ENCODE measurements at places on chromosomes 1 and 21.
A peak's percentile ranks its signal among the peaks of the same experiment; 100 is the strongest.

DNA sequence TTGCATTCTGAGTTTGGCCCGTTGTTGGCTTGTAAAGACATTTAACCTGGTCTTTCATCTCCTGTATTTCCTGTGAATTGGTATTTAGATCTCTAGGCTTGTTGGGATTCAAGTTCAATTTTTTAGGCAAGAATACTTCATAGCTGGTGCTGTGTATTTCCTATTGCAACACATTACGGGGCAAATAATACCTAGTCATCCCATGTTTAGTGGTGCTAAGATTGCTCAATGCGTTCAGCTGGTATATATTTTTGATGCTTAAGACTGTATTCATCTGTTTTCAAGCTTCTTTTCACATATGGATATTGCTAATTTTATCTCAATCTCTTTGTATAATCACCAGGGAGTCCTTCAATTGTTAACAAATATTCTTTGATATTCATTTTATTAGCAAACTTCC lies 87.5 kb upstream of the ZBTB18 start:
- no peak for DNase-seq

DNA sequence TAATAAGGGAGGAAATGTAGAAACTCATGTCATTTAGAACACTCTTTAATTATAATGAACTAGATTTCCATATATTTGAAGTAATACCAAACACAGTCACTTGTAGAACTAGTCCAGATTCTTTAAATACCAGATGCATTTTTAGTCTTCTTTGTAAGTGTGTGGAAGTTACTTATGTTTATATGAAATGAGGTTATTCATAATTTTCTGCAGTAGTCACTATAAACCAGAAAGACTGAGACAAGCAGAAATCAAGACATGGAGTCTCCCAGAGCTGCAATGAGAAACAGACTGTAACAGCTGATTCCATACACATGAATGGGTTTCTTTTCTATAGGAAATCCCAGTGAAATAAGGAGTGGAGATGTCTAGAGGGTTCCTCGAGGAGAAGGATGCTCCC lies 216.6 kb upstream of the ZP4 start:
- no peak for DNase-seq

DNA sequence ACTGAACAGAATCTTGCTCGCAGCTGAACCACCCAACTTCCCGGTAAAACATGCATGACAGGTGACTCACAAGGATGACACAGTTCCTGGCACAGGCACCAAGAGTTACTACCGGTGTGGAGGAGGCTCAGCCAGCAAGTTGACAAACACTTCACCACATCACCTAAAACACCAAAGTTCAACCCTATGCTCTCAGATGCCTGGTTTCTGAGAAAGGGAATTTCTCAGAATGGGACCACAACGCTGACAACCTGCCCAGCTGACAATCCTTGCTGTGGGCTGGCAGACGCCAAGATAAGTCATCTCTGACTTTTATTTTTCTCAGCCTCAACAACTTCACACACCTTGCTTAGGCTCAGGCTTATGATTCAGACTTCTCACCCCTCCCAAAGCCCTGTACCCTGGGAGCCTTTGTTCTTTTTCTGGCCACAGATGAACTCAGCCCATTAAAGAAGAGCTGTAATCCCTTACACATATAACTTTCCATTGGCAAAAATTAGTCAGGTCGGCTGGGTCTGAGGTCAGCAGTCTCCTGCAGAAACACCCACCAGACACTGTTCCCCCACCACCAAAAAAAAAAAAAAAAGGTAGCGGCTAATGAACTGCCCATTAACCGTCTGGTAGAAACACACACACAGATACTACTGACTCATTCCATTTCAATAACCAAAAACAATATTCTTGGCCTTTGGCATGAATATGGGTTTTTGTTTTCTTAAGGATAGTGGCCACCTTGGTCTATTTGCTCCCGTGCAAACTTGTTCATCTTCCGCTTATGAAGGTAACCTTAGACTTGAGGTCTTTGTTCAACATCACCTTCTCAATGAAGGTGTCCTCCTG lies 10.8 kb upstream of the TIAM1 start:
- peak; percentile 25 for DNase-seq

GRCh38 chr1:17377325-17377953 lies 5.4 kb downstream of the PADI6 start:
- DNase-seq = no peak

DNA sequence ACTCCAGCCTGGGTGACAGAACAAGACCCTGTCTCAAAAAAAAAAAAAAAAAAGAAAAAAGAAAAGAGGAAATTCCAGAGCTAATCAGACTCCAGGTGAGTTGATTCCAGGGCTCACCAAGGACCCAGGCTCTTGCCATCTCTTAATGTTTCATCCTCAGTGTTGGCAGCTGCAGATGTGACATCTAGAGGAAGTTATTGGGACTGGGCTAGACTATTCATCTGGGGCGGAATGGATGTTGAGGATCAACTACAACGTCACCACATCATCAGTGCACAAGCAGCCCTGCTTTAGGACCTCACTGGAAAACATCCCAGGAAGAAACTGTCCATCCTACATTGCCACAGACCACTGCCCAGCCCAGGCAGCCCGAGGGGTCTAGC lies 28.6 kb upstream of the PARP1 start:
- no peak for DNase-seq

DNA sequence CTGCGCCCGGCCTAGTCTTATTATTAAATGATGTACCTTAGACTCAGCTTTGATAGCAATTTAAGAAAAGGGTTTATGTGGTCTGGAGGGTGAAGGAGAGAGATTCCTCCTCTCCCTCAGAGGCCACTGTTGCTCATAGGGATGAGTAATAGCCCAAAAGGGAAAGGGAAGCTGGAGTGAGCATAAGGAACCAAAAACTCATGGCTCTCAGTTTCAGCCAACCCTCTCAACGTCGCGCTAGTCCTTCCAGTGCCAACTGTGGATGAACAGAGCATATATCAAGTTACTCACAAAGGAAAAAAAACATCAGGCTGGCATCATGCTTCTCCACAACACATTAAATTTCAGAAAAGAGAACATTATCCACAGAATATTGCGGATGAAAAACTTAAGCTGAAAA lies 8.3 kb upstream of the GPR89B start:
- DNase-seq = peak; percentile 32

- peak; percentile 49 for DNase-seq
Observed at GRCh38 chr1:54121482-54122134, 31.2 kb downstream of the CDCP2 start.

GRCh38 chr1:53061123-53061858 lies 722 bp upstream of the PODN start:
- no peak for DNase-seq

DNA sequence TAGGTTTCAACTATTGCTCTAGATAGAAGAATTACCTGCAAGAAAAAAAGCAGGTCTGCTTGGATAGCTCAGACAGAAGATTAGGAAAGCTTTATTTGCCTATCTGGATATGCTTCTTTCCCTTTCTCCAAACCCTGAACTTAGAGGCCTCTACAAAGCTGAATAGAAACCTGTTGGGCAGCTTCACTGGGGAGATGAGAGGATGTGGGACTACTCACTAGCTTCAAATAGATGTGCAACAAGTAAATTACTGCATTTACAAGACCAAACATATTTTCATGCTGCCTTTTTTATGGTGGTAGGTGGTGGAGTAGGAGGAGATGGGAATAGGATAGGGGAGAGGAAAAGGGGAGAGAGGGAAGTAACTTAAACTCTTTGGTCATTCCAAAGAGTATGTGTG lies 6.4 kb downstream of the CLCA2 start:
- DNase-seq = no peak

GRCh38 chr1:7022058-7022457 lies 236.8 kb downstream of the CAMTA1 start:
- DNase-seq = no peak

DNA sequence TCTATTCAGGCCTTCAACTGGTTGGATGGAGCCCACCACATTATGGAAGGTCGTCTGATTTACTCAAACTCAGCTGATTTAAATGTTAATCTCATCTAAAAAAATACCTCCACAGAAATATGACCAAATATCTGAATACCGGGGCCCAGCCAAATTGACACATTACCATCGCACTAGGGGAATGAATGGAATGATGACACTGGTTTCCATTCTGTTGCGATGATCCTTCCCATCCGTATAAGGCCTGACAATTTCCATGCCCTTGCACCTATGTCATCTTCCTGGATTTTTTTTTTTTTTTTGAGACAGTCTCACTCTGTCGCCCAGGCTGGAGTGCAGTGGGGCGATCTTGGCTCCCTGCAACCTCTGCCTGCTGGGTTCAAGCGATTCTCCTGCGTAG lies 397.5 kb downstream of the KIF26B start:
- no peak for DNase-seq

DNA sequence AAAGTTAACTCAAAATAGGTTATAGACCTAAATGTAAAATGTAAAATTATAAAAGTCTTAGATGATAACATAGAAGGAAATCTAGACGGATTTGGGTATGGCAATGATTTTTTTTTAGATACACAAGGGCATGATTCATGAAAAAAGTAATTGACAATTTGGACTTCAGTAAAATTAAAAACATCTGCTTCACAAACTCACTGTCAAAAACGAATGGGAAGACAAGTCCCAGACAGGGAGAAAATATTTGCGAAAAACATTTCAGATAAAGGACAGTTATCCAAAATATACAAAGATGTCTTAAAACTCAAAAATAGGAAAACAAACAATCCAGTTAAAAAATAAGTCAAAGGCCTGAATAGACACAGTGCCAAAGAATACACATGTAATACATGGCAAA lies 9.7 kb upstream of the PTGS2 start:
- no peak for DNase-seq

DNA sequence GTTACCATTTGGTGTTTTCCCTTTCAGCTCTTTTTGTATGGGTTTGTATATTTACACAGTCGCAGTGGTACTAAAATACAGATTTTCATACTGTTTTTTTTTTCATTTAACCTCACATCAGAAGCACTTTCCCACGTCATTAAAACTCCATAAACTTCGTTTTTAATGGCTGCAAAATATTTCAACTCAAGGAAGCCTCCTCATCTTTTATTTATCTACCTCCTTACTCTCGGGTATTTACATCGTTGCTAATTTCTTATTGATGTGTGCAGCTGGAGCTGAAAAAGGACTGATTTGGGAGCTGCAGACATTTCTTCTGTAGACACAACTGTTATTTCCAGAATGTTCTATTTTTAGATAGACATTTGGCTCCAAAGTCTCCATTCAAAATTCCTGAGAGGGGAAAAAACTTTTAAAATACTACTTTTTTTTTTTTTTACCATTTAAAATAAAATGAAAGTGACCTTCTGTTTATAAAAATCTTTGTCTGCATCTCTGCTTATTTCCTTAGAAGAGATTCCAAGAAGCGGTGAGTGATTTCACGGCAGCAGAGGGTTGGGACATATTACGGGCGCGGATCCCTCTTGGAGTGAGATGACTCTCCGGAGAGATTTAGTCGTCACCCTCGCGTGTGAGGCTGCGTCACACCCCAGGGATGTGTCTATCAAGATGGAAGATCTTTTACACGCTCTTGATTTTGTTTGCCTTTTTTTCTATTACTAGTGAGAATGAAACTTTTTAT lies 10.1 kb downstream of the RUNX3 start:
- DNase-seq = no peak

- DNase-seq = no peak
Observed at GRCh38 chr1:245583081-245583480, 428.3 kb downstream of the KIF26B start.

GRCh38 chr21:33339135-33339534 lies 14.4 kb downstream of the IFNAR1 start:
- no peak for DNase-seq

- no peak for DNase-seq
Observed at GRCh38 chr1:68010543-68010942, 39.9 kb downstream of the DIRAS3 start.

DNA sequence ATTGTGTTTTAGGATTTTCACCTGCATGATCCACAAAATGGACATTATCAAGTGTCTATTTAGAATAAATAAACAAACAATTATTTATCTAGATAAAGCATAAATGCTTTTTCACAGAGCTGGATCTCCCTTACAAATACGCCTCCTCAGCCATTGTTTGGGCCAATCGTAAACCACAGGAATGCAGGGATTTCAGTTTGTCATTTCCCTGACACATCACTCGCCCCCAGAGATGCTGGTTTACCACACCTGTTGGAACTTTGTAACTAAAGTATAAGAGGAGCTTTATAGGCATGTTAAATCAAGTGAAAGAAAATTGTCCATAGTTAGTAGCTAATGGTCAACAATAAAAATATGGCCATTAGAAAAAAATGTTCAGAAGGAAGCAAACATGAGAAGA lies 40.3 kb downstream of the GPR88 start:
- DNase-seq = no peak

DNA sequence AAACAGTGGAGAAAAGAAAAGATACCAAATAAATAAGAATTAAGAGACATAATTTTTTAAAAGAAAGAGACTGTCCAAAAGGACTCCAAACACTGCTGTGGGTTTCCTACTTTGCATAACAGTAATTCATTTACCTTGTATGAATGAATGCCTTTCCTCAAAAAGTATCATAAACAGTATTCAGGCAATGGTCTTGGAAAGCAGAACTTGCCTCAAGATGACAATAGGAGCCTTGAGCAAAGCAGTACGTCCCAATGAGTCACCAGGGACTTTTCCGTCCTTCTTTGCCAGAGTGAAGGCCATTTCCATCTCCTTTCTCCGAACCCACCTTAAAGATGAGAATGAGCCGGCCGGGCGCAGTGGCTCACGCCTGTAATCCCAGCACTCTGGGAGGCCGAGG lies 186.4 kb downstream of the ZBTB18 start:
- peak; percentile 92 for DNase-seq

DNA sequence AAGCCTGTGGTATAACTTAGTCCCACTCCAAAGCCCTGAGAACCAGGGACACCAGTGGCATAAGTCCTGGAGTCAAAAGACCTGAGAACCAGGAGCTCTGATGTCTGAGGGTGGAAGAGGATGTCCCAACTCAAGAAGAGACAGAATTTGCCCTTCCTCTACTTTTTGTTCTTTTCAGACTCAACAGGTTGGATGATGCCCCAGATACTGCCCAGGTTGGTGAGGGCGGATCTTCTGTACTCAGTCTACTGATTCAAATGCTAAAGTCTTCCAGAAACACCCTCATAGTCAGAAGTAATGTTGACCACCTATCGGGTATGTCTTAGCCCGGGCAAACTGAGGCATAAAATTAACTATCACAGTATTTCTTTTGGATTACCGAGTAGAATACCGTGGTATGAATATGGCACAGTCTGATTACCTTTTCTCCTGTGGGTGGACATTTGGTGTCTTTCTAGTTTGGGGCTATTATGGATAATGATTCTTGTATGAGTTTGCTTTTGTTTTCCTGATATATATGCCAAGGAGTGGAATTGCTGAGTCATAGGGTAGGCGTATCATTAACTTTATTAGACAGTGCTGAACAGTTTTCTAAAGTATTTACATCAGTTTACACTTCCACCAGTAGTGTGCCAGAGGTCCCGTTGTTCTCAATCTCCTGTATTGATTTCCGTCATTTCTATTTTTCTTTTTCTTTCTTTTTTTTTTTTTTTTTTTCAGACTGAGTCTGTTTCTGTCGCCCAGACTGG lies 3.2 kb upstream of the CHAF1B start:
- no peak for DNase-seq

DNA sequence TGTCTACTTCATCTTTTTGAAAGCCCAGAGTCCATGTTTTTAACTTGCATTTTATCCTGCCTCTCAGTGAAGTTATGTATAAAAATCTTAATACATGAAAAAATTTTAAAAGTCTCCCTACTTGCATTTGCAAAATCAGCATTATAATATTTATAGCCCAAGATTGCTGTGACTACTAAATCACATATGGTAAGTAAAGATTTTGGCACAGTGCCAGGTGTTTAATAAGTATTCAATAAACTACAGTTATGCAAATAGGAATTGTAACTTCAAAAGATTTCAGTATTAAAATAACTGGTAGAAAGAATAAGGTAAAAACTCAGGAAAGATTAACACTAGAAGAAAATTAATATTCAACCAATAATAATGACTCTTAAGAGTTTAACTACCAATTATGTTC lies 641.7 kb downstream of the LRRIQ3 start:
- DNase-seq = no peak
